Activated T-helper 17 cell treated with anti-CD3 and anti-CD28 coated beads, Interleukin-2, amount 50 U/mL, for 72 hours (primary cell): ENCODE measurements at places on chromosomes 2 and 18.

DNA sequence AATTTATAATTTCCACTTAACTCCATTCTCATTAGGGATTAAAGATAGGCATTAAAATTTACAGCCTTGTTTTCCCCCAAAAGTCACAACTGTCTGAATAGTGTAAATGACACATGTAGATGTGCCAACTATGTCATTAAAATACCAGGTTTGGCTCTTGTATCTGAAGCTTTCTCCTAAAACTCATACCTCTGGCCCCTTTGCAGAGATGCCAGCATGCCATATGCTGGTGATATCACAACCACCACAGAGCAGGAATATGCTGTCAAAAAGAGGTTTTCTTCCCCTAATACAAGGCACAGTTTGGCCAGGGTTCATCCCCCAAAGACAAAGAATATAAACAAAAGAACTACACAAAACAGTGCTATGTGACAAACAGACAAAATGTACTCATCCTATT is 65.4 kb downstream of the REV1 start:
- ATAC-seq = no peak

DNA sequence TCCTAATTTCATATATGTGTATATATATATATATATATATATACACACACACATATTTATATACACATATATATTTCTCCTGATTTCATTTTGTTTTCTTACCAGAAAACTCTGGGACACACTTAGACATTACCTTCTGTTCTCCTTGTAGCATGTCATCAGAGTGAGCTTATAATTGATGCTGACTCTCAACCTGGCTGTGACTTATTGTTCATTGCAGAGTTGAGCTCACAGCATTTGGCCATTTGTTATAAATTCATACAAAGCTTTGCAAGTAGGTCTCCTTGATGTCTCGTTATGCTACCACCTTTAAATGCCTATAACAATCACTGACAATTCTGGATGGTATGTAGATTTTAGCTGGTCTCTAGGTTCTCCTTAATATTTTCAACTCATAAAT is 314.8 kb downstream of the LRRTM4 start:
- no peak for ATAC-seq

DNA sequence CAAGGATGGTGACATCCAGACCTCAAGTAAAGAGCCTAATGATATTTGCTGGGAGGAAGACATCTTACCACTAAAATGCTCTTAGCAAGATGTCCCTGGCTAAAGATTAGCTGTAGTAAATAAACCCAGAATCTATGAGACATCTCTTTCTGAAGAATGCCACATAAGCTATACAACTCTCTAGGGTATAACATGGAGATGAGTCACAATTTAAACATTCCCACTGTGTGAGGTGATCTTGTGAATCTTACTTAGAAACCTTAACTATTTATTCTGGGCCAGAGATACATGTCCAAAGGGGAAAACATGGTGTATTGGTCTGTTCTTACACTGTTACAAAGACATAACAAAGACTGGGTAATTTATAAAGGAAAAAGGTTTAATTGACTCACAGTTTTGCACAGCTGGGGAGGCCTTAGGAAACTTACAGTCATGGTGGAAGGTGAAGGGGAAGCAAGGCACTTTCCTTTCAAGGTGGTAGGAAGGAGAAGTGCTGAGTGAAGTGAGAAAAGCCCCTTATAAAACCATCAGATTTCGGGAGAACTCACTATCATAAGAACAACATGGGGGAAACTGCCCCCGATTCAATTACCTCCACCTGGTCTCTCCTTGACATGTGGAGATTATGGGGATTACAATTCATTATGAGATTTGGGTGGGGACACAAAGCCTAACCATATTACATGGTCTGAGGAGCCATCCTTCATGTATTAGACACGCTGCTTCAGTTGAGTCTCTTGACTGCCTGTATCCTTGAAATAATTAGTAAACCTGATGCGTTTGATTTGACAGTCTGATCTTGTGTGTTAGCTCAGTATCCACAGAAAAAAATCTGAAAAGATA is 17.1 kb downstream of the KRCC1 start:
- peak; percentile 95 for ATAC-seq

DNA sequence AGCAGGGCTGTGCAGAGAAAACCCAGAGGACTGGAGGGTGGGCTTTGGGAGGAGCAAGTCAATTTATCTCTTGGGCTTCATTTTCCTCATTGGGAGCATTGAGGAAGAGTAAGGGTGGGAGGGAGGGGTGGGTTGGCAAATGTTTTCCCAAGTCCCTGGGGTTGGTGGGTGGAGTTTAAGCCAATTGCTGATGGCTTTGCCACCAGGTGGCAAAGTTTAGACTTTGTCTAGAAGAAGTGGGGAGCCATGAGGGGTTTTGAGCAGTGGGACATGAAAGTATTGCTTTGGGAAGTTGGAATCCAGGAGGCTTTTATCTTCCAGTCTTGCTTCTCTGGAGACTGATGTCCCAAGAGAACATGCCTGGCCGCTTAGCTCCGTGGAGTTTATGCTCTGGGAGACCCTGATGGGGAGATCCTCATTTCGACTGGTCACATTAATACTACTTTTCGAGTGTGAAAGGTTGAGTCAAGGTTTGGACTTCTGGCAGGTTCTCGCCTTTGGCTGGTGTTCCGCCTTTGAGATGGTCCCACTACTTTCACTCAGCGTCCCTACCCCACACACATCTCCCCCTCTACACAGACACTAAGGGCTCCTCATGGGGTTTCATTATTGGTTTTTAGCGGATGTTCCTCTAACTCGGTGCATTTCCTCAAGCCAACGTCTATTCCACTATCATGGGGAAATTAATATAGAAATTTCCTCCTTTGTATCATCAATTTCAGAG is 126.7 kb downstream of the PRKCE start:
- ATAC-seq = peak; percentile 6

DNA sequence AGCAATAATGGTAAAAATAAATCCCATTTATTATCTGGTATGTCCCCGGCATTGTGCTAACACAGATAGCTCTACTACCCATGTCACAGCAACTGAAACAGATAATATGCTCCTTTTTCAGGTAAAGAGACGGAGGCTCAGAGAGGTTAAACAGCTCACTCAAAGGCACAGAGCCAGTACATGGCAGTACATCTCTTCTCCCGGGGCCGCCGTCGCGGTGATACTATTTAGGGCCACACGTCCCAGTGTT is 693 bp upstream of the PDK1 start:
- no peak for ATAC-seq

DNA sequence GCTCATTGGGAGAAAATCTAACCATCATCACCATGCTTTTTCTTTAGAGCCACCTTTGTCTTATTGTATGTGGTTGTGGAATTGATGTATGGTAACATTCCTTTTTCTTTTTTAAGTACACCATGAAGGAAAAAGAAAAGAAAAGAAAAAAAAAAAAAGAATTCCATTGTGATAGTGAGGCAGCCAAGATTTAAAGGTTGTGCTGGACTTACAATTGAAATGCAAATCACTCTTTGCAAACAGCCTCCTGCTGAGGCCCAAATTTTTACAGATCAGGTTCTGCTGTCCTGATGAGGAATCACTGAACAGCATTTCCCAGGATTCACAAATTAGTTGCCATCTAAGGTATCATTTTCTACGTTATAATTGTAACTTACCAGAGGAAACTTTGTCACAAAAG is 1101.0 kb upstream of the FANCL start:
- ATAC-seq = no peak

DNA sequence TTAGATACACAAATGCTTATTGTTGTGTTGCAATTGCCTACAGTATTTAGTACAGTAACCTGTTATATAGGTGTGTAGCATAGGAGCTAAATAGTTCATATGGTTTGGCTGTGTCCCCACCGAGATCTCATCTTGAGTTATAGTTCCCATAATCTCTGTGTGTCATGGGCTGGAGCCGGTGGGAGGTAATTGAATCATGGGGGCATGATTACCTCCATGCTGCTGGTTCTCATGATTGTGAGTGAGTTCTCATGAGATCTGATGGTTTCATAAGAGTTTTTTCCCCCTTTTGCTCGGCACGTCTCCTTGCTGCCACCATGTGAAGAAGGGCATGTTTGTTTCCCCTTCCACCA is 190.5 kb upstream of the SESTD1 start:
- ATAC-seq = no peak
